Fibroblast of pulmonary artery (primary cell): ENCODE measurements at places on chromosomes 2 and 18.

GRCh38 chr18:48742706-48743475 lies 204.1 kb downstream of the CTIF start:
- DNase-seq = peak; percentile 73

DNA sequence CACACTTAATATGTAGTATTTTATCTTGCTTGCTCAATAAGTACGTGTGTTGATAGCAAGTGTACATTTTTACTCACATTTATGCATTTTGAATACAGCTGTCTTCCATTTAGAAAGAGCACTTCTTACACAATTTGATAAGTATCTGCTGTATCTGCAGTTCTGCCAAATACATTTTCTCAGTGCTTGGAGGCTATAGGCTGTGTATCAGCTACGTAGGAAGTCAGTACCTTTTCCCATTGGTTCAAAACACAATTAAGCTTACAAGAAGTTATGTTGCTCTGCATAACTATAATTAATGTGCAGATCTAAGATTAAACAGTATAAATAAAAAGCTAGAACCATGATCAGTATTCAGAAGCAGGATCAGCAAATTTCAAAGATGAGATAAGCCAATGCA lies 503.6 kb upstream of the SMIM21 start:
- DNase-seq = no peak

DNA sequence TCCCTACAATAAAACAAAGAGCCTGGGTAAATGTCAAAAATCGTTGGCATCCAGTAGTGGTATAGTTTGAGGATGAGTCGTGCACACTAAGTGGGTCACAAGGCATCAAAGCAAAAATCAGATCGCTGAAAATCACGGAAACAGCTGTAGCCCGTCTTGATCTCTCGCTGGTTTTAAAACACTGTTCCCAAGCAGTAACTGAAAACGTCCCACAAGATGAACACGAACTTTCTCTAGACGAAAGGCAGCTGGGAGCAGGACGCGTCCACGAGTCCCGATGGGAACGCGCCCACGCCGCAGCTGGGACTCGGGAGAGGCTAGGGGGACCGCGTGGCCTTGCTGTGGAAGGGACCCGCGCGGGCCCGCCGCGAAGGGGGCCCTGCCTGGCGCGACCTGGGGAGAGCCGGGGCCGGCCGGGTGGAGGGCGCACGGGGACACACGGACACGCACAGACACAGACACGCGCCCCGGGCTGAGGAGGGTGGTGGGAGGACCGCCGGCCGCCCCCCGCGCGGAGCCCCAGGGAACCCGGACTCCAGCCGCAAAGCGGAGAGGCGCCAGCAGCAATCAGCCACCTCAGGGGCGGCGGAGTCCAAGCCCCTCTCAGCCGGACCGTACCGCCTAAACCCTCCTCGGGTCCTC lies 651 bp downstream of the STK17B start:
- DNase-seq = peak; percentile 55

DNA sequence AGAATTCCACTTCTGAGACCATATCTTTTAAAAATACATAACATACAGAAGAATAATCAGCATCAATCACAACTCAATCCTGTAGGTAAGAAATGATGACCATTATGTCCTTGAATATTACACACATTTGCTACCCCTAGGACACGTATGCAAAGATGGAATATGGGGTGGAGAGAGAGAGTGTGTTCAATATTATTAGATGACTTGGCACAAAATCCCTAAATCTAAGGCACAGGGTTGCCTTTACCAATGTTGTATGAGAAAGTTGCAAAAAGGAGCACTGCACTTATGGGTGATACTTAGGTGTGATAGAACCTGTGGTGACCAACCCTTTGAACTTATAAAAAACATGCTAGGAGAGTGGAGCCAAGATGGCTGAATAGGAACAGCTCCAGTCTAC lies 326.2 kb upstream of the FSHR start:
- no peak for DNase-seq

- no peak for DNase-seq
These were observed 8.2 kb downstream of the LPIN1 start for GRCh38 chr2:11754700-11755015.

- DNase-seq = no peak
These were observed 1.5 kb downstream of the EPB41L5 start for GRCh38 chr2:120014226-120014980.

DNA sequence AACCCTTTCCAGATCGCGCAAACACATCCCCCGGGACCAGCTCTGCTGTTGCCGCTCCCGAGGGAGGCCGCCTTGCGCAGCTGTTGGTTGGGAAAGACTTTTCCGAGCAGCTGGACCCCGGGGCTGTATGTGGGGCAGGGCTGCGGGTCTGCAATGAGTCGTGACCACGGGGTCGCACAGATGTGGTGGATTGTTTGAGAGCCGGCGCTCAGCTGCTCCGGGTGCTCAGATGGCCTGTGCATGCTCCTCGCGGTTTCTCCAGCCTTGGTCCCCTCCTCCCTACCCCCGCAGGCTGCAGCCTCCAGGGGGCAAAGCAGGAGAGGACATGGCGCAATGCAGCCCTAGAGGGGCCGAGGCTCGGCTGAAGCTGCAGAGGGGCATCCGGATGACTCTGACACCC lies 105.2 kb upstream of the OTOS start:
- no peak for DNase-seq

GRCh38 chr2:30736461-30737325 lies 70.6 kb downstream of the CAPN13 start:
- no peak for DNase-seq

- DNase-seq = no peak
These were observed 154.0 kb upstream of the NFATC1 start for GRCh38 chr18:79241755-79242154.

DNA sequence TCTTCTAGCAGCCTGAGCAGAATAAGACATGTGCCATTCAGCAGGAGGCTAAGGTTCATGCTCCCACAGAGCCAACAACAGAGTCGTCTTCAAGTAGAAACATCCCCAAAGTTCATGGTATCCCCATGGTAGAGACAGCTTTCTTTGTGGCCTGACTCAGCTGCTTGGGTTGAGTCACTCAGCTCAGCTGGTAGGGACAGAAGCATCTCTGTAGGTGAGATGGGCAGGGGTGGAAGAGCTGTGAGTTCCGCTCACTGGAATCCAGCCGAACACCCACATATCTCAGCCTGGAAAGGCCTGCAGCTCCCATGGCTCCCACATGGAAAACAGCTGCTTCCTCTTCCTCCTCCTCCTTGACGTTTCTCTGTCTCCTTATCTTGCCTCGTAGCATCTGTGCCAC lies 792.7 kb downstream of the RNF144A start:
- no peak for DNase-seq

- DNase-seq = no peak
These were observed 33.6 kb downstream of the MAL start for GRCh38 chr2:95058989-95059641.

DNA sequence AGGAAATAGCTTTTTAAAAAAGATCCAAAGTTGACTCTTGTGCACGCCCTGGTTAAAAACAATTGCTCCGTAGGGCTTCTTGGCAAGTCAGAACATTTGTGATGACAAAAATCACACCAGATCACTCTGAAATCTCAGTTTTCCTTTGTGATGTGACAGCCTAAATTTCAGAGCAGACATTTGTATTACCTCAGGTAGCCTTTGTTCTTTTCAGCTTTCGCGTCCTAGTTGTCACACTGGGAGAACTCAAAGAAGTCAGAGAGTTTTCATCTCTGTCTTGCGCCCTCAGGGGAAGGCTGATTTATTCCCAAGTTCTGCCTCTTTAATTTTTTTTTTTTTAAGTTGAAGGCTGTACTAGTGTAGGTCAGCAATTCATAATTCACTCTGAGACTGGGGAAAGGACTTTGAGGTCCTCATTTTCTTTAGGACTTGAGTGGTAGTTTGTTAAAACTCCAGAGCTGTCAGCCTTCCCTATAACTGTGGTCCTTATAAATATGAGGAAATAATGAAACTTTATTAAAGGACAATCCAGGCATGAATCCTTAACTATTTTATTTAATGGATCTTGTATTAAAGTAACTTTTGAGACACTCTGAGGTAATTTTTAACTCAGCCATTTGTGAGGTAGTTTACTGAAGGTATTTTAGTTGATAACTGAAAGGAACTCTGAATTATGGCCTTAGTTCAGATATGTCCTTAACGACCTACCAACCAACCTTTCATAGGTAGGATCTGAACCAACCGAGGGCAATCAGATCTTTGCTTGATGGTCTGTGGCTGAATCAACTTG lies 525.1 kb upstream of the FAM98A start:
- no peak for DNase-seq

DNA sequence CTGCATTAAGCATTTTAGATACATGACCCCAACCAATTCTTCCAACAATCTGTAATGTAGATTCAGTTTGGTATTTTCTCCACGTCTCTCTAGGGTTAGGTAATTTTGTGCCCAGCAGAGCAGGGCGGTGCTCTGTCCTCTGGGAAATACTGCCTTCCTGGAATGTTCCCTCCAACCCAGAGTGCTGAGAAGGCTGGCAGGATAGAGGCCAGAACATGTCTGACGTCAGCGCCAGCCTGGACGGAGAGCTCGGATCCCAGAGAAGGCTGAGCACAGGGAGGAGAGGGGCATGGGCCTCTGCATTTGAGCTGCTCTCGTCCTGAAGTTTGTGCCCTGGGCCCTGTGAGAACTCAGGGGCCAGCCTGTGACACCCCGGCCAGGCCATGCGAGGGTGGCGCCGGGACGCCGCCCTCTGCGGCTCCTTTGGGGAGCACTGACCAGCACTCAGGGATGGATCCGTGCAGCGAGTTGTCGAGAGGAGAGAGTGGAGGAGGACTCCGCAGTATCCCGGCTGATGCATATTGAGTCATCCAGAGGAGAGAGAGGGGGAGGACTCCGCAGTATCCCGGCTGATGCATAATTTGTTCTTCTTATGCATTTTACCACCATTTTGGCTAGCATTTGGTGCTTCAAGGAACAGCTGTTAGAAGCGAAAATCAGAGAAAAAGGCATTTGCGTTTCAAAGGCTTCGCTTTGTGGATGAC lies 80.0 kb upstream of the PXDN start:
- DNase-seq = peak; percentile 48

GRCh38 chr2:181857483-181857882 lies 34.0 kb upstream of the ITPRID2 start:
- DNase-seq = peak; percentile 20

DNA sequence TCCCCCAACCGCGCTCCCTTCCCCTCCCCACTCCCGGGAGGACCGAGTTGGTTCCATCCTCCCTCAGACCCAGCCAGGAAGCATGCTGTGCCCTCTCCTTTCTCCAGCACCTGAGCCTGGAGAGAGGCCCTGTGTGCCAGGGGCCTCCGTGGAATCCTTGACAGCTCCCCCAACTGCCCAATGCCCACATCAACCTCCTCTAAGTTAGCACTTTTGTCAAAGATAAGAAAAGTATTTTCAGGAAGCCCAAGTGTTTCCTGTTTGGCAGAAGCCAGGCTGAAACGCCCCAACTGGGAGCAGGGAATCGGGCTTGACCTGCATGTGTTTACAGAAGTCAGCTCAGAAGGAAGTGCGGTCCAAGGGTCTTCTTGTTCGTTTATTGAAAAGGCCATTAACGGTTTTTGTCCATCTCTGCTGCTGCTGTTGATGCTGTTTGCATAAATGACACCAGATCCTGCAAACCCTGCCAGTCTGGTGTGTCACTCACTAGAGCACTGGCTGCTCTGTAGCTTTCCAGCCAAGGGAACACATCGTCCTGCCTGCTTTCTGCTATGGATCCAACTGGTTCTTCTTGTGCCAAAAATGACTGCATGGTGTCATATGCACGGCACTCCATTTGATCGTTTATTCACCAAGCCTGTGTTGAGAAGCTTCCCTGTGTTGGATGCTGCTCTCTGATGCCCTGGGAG lies 35.4 kb upstream of the COL6A3 start:
- peak; percentile 68 for DNase-seq

DNA sequence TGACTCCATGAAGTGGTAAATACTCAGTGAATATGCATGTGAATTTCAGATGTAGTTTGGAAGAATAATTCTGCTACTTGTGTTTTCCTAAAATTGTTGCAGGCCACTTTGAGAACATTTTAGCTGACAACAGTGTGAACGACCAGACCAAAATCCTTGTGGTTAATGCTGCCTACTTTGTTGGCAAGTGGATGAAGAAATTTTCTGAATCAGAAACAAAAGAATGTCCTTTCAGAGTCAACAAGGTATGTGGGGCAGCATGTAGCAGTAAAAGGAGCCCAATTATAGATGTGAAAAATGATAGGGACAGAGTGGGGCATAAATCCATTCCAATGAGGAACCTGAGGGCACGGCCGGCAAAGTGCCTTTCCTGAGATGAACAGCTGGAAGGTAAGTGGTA lies 16.1 kb downstream of the SERPINB5 start:
- DNase-seq = no peak

DNA sequence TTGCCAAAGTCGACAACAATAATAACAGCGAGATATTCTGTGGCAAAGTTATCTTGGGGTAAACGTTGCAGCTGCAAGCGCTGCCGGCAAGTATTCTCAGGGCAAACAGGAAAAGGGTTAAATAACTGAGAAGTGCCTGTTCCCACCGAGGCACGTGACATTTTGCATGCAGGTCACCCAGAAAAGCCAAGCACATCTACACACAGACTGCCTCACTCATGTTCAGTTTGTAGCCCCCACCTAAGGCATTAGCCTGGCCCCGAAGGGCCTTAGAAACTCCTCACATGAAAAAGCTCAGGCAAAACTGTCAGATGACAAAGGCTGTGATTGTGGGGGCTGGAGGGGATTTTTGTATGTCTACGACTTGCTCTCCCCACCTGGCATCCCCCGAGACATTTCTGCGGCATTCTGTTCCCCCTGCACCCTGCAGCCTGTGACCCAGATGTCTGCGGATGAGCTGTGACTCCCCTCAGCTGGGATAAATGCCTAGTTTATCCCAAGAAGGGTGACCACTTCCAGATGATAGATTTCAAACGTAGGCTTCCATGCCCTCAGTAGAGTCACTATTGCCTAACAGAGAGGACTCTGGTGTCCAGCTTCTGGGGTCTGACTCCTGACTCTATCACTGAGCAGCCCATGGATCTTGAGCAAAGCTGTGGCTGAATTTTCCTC lies 215.2 kb upstream of the SIX2 start:
- no peak for DNase-seq

DNA sequence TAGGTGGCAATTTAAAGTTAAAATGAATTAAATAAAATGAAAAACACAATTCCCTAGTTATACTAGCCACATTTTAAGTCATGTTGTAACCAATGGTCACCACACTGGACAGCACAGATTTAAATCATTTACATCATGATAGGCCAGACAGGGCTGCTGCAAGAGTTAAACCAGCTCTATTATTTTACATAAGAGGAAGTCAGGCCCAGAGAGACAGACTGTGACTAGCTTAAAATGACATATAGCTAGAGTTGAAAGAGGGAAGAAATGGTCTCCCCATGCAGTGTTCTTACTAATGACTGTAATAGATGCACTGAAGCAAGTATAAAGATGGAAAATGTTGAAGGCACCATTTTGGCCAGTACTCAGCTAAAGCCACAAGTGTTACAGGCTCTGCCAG lies 69.6 kb downstream of the SLC66A3 start:
- DNase-seq = no peak

GRCh38 chr18:5456577-5457461 lies 87.0 kb downstream of the EPB41L3 start:
- DNase-seq = peak; percentile 66

- DNase-seq = no peak
These were observed 49.0 kb downstream of the CAPN13 start for GRCh38 chr2:30758191-30758651.

GRCh38 chr2:188244383-188244782 lies 47.3 kb upstream of the GULP1 start:
- no peak for DNase-seq
